Kidney epithelial cell (primary cell): ENCODE measurements at places on chromosomes 13 and 19.

- DNase-seq: no peak
Observed at GRCh38 chr19:11064831-11065303, 24.4 kb upstream of the LDLR start.

- DNase-seq: no peak
Observed at GRCh38 chr13:84443463-84443862, 561.2 kb upstream of the SLITRK1 start.

DNA sequence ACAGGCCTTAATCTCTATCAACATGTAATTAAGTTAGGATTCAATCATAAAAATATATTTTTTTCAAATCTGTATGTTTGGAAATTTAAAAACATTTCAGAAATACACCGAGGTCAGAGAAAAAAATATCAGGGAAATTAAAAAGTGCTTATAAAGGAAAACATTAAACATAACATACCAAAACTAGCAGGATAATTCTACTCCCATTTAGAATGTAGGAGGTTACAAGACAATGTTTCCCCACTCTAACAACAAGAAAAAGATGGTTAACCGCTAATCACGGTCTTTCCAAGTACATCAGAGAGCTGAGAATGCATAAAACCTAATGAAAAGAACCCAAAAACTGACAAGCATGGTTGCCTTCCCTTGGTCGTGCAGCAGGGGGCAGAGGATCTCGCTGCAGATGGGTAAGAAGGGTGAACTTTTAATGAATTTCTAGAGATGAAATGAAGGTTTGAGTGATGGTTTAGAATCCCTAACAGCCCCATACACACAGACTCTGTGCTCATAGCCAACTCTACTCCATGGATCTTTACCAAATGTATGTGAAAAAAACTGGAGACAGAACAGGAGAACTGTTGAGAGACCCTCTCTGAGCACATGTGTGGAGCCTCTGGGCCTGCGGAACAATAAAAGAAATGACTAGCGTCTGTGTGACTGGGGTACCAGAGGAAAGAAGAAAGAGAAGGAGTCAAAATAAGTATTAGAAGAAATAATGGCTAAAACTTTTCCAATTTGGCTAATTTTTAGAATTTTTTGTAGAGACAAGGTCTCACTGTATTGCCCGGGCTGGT is 51.3 kb upstream of the LSM14A start:
- no peak for DNase-seq

DNA sequence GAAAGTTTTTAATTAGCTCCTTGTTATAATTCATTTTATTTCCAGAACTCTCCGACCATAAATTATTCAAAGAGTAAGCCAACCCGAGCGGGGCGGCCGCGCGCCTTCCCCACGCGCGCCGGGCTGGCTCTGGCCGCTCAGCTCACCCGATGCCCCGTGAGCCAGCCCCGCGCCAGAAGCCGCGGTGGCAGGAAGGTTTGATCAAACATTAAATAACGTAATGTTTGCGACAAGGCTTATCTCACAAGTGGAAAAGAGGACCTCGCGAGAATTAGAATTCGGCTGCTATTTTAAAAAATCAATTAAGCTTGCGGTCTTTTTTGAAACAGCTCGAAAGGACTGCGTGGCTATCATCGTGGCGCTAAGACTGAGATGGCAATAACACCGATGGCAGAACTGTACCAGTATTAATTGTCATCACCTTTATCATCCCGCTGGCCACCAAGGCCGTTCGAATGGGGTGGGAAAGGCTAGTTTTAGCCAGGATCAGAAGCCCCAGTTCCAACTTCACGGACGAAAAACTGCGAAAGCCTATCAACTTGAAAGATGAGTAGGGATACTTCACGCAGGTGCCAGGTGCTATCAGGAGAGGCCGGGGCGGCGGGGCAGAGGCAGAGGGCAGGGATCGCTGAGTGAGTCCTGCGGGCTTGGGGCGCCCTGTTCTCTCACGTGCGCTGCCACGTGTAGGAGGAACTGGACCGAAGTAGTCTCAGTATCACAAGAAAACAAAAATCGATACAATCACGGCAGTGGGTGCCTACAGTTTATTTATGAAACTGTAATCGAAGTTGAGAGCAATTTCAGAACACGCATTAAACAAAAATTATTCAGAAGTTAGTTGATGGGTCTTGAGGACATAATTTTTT is 6.4 kb downstream of the POU4F1 start:
- no peak for DNase-seq

DNA sequence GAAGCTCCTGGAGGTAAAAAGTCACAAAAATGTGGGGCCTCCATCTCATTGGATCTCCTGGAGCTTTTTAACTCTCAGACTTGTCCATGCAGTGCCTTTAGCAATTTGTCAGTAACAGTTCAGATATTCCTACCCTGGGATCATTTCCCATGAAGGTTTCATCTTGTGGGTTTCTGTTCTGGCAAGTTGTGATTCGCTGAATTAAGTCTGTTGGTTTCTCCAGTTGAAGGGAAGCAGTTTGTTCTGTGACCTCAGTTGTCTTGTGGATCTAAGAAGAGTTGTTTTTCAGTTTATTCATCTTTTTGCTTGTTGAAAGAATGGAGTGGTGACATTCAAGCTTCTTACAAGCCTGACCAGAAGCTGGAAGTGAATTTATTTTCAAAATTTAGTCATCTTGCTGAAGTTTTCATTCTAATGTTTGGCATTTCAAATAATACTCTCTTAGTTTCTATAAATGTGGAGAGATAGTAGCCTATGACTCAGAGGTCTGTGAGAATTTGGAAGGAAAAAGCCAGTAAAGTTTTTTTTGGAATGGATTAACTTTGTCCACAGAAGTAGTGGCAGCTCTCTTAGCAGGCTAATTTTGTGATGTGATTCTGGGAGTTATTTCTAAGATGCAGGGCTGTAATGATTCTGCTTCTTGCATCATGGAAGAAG is 120.1 kb upstream of the CSNK1A1L start:
- DNase-seq: no peak

DNA sequence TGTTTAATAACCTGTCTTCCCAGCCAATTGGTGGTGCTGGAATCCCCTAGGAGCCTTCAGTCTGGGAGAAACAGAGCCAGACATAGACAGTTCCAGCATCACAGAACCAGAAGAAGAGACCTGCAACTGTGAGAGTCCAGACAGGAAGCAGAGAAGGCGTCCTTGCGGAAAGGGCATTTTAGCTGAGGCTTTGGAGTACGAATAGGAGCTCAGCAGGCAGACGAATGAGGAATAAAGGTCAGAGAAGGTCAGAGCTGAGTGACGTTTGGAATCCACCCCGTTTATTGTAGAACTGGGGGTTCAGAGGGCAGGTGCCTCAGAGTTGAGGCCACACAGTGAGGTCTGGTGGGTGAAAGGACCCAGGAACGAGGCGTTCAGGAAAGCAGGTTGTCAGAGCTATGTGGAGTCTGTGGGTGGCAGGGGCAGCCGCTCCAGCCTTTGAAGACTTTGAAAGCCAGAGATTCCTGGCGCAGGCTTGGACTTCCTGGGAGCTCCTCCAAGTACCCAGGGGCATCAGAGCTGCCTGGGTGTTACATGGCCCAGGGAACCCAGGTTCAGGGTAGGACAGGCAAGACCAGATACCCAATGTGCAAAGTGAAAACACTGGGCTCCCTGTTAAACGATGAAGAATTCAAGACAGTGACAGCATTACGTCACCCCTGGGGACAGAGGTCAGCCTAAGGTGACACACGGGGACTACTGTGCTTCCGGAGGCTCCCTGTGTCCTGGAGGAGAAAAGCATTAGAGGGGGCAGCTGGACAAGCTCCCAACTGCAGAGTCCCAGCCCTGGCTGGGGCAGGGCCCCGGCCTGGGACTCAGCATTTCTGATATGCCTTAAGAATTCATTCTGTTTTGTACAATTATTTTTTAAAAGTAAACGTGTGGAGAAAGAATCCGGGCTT is 5.5 kb downstream of the ARRDC2 start:
- no peak for DNase-seq

DNA sequence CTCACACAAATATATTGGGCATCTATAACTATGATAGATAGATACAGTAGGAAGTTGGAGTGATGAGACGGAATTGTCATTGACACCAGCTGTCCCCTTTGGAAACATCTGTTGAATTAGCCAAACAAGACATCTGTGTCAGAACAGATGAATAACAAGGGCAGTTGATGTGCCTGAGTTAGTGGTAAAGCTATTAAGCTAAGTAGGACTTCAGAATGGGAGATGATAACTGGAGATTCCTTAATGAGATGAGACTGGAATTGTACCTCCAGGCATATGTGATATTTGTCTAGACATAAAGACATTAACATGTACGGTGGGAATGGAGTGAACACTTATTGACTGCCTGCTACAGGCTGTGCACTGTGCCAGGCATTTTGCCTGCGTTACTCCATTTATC is 78.7 kb downstream of the MBNL2 start:
- DNase-seq: no peak

DNA sequence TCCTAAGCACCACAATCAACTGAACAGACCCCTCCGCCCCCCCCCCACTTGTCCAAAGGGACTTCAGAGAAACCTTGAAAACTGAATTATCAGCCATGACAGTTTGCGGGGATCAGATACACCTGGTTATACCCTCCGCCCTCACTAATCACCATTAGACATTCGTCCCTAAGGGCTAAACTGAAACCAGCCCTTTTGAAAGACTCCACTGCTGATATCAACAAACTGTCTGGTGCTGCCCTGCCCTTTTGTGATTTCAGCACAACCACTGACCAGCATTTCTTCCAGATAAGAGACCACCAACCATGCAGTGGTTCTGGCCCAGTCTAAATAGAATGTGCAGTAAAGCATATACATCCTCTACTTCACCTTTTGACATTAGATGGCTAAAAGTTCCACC is 1422.9 kb downstream of the EFNB2 start:
- no peak for DNase-seq
